GM04504 (cell line): ENCODE measurements at places on chromosomes 5 and 9.
A peak's percentile ranks its signal among the peaks of the same experiment; 100 is the strongest.

- DNase-seq = no peak
Measured at GRCh38 chr9:126701813-126702140, 88.0 kb downstream of the LMX1B start.

DNA sequence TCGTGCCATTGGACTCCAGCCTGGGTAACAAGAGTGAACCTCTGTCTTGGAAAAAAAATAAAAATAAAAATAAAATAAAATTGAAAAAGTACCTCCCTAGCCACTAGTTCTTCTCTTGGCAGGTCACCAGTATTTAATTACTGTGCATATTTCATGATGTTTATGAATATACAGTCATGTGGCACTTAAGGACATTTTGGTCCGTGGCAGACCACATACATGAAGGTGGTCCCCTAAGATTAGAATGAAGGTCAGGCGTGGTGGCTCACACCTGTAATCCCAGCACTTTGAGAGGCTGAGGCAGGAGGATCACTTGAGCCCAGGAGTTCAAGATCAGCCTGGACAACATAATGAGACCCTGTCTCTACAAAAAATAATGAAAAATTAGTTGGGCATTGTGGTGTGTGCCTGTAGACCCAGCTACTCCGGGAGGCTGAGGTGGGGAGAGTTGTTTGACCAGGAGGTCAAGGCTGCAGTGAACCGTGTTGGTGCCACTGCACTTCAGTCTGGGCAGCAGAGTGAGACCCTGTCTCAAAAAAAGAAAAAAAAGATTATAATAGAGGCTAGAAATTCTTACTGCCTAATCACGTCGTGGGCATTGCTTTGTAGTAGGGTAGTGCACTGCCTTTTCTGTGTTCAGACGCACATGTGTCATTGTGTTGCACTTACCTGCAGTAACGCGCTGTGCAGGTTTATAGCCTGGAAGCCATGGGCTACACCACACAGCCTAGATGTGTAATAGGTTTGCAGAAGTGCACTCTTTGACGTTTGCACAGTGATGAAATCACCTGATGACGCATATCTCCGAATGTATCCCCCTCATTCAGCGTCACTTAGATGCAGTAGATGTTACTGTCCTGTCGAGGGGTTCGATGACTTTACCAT, 12.8 kb downstream of the EHMT1 start:
- DNase-seq = no peak

- no peak for DNase-seq
Measured at GRCh38 chr5:108025957-108026356, 355.2 kb upstream of the EFNA5 start.

DNA sequence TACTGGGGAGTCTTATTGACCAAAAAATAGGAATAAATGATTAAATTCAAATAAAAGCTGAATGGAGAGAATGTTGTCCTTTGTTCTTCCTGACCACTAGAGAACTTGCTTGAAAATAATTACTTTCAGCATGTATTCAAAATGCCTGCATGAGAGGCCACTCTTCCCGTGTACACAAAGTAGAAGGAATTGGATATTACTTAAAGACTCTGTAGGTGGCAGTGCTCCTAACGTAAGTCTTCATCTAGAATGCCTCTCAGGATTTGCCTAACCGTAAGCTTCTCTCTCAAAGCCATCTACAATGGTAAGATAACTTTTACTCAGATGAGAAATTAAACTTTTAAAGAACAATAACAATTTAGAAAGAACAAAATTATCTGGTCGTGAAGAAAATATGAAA, 620.0 kb upstream of the CCNG1 start:
- DNase-seq = no peak

- DNase-seq = no peak
Measured at GRCh38 chr5:164563370-164563769, 1058.0 kb downstream of the MAT2B start.

- DNase-seq = no peak
Measured at GRCh38 chr5:176383961-176384360, 4.4 kb downstream of the NOP16 start.

DNA sequence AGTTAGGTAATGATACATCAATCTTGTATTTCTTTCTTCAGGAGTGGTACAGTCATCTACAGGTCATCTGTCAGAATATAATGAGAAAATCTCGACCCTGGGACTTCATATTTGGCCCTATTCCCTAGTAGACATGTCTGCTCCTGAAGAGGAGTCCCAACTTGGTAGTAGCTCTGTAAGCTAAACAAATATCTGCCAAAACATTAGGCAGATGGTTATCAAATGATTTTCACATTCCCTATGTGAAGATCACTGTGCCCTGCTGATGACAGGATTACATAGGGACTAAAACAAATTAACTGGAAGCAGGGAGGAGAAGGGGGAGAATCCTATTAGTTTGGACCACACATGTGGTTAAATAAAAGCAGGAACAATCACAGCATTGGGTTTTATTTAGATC, 138.6 kb upstream of the NFIB start:
- DNase-seq = no peak

DNA sequence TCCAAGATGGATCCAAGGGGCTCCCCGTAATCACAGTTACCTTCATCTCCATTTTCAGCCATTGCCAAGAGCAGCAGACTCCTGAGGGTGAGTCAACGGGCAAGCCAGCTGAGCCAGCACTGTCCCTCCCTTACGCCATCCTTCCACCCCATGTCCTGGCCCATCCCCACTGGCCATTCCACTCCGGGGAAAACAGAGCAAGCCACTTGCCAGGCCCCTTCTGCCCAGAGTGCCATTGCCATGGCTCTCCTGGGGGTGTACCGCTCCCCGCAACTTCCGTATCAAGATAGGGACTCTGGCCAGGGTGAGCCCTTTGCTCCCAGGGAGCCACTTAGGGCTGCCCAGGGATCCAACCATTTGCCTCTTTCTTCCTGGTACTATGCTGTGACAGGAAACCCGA, 48.9 kb upstream of the CDKN2AIPNL start:
- DNase-seq = no peak

- no peak for DNase-seq
Measured at GRCh38 chr5:127942246-127943060, 141.1 kb upstream of the SLC12A2 start.

DNA sequence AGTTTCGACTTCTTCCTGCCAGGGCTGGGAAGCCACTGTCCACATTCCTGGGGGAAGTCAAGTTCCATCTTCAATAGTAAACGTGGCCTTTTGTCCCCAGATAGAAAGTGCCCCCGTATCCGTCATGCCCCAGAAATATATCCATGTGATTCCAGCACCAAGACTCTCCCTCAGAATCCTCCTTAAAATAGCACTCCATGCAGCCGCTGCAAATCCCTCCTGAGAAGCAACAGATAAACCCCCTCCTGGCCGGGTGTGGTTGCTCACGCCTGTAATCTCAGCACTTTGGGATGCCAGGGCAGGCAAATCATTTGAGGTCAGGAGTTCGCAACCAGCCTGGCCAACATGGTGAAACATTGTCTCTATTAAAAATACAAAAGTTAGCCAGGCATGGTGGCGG, 126.1 kb downstream of the OLFM1 start:
- no peak for DNase-seq

DNA sequence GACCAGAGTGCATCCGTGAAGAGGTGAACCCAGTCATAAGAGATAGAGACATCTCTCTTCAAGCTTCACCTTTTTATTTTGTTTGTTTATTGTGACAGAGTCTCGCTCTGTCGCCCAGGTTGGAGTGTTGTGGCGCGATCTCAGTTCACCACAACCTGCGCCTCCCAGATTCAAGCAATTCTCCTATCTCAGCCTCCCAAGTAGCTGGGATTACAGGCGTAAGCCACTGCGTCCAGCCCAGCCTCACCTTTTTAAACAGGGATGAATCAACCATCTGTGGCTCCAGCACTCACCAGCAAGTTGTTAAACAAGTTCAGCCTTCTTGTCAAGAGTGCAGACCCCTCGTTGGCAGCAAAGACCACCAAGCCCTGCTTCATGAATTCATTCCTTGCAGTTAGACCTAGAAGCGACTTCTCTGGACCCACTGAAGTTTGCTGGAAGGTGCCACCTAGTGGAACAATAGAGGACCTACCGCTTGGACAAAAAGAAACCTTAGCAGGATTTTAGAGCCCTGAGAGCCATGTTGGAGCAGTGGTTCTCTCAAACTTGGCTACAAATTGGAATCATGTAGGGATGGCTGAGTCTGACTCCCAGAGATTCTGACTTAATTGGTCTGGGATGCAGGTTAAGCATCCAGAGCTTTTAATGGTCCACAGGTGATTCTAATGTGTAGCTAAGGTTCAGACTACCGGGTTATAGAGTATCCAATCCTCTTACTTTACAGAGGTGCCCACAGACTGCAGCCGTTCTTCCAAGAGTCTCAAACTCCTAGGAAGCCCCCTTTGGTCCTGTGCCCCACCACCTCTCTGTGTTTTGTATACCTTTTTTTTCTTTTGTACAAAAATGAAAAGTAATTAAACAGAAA, 10.5 kb upstream of the GALNT10 start:
- no peak for DNase-seq

DNA sequence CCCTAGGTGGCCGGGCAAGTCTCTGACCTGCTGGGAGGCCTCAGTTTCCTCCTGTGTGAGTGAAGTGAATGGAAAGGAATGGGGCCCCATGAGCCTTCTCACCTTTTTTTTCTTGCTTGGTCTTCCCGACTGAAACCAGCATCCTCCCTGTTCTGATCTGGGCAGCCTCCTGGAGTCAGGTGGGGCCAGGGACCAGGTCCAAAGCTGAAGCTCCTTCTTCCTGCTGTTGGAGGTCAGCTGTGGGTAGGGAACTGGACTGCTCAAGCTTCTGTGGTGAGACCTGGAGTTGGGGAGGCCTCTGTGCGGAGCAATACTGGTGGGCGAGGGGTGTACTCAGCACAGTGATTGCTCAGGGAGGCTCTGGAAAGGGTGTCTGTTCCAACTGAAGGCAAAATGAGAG, 99.7 kb downstream of the PCSK1 start:
- DNase-seq = no peak

- DNase-seq = peak; percentile 88
Measured at GRCh38 chr9:128244837-128245231, 31.0 kb downstream of the GOLGA2 start.

- DNase-seq = peak; percentile 95
Measured at GRCh38 chr5:148912714-148913398, 86.4 kb downstream of the ADRB2 start.

- DNase-seq = no peak
Measured at GRCh38 chr9:22424616-22425015, 22.0 kb upstream of the DMRTA1 start.

DNA sequence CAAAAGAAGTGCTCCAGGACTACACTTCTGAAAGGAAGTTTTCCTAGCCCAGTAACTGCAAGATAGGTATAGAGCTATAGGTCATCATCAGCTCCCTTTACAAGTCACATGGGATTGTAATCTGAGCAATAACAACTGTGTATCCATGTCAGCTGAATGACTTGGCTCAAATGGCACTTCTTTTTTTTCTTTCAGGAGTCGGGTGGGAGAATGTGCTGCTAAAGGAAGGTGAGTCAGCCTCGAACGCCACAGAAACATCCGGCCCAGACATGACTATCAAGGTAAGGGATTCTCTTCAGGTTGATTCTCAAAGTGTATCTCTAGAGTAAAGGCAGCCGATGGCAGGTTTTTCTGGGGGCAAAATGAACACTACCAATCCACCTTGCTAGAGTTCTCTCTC, 192.2 kb downstream of the C9orf152 start:
- peak; percentile 18 for DNase-seq

DNA sequence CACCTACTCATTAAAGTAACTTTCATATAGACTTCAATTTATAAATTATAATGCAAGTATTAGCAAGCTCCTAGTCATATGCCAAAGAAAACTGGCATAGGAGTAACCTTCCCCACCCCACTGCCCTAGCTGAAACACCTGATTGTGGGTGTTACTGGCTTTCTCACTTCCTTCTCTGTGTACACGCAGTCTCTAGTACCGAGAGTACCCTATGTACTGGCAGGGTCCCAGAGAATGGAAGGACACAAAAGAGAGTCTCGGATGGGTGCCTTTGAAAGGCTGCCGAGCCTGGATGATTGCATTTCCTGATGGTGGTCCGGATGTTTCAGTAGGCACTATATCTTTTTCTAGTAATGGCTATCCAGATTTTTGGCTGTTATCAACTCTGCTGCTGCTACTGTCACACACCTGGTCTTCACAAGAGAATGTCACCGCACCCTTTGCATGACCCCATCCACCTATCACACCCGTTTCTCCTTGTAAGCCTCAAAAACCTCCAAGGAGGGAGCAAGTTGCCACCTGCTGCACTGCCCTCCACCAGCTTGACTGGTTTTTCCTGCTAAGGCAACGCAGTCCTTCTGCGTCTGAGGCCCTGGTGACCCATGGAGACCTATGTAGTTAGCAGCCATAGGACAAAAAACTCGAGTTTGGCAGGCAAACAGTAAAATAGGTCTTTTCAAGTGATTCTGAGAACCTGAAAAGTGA, 53.8 kb upstream of the CLINT1 start:
- DNase-seq = no peak
